ENCODE measurements at places on chromosomes 12 and 14.

DNA sequence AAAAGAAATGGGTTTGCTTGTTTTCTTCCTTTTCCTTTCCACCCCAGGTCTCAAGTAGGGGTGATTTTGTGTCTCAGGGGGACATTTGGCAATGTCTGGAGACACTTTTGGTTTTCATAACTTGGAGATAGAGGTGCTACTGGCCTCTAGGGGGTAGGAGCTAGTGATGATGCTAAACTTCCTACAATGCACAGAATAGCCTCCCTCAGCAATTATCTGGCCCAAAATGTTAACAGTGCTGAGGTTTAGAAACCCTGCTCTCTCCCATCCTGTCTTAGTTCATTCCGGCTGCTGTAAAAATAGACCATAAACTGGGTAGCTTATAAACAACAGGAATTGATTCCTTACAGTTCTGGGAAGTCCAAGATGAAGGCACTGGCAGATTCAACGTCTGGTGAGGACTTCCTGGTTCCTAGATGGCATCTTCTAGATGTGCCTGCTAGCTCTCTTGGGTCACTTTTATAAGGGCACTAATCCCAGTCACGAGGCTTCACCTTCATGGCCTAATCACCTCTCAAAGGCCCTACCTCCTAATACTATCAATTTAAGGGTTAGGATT, 7.4 kb upstream of the GAS2L3 start:
- DNase-seq = peak; percentile 25

DNA sequence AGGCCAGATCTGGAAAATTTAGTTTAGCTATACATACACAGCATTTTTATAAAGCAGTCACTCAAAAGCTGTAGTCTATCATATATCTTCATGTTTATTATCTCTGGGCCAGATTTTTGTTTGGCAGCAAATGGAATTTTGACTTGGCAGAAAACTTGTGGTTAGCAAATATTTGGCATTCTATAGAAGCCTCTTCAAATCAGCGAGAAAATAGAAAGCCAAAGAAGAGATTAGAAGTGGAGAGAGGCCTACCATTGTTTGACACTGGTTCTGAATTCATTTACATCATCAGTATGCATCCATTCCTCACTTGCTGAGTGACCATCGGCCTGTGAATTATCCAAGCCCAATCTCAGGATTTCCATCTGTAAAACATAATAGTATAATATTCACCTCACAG, 1077.6 kb downstream of the GALC start:
- peak; percentile 77 for DNase-seq

- no peak for DNase-seq
Observed at GRCh38 chr12:52257074-52257551, 17.3 kb upstream of the KRT86 start.

DNA sequence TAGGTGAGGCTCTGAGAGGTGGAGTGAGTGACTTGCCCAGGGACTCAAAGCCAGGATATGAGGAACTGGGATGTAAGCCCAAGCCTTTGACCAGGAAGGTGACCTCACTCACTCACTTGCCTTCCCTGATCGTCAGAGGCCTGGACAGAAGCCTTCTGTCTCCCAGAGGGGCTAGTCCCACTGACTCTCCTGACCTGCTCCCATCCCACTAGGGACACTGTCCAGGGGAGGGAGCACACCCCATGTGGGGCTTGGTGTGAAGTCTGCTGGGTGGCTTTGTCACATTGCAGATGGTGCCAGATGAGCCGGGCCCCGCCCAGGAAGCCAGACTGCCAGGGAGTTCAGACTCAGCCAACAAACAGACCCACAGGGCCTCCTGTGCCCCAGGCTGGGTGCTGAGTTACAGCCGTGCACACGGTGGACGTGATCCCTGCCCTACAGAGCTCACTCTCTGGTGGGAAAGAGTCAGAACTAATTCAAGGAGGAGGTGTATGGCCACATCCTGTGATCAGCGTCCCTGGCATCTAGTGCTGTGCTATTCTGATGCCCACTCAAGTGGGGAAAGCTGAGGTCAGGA, 28.3 kb downstream of the MMAB start:
- no peak for DNase-seq

- no peak for DNase-seq
Observed at GRCh38 chr12:51821440-51822260, 26.9 kb downstream of the FIGNL2 start.

DNA sequence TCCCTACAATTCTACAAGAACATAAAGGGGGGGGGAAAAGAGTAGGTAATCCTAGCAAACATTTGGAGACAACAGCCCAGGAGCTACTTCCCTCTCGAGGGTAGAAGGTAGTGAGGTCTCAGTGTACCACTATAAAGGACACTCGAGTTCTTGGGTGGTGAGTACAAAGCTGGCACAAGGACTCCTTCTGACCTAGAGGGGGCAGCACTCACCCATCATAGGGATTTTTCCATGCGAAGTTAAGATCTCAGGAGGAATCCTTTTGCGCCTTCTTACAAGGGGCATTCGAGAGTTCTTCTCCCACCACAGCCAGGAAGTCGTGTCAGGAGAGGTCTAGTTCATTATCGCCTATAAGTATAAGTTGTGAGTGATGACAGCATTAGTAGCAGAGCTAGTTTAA, 200.2 kb upstream of the RBM19 start:
- DNase-seq = peak; percentile 63

DNA sequence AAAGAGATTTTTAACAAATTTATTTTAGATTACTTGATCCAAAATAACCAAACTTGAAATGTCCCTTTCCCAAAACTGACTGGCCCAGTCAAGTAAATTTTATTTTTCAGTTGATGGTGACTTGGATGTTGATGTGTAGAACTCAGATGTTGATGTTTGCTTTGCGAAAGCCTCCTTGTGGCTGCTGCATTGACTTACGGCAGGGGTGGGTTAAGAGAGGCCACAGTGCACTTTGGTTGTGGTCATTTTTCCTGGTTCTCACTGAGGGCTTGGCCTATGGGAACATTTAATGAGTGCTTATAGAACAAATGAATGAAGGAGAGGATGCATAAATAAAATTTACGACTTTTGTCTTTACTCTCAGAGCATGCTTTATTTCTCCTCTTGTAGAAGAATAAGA, 52.6 kb downstream of the SLCO1B3 start:
- no peak for DNase-seq

DNA sequence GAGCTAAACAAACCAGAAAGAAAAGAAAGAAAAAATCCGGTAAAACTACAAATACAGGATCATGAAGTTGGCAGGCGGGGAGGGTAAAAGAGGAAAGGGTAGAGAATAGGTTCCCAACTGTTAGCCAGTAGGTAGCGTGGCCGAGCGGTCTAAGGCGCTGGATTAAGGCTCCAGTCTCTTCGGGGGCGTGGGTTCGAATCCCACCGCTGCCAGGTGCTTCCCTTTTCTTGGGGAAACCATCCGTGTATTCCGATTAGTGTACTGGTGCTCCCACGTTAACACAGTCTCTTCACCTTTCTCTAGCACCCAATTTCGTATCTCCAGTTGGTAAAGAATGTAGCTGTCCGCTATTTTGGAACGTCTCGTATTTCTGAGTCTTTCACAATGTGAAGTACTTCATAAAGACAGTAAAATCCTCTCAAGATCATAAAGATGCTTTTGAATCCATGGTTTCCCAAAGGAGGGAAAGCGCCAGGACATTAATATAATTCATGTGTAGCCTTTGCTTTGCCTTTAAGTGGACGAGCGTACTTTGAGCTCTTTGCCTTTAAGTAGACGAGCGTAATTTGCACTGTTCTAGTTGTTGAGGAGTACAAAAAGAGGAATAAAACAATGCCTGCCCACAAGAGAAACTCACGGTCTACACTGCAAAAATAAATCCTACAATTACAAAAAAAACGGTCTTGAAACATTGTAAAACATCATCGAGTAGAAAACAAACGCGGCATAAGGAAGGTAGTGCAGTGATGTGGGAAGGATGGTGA, 19.0 kb upstream of the RNASE12 start:
- DNase-seq = peak; percentile 80

DNA sequence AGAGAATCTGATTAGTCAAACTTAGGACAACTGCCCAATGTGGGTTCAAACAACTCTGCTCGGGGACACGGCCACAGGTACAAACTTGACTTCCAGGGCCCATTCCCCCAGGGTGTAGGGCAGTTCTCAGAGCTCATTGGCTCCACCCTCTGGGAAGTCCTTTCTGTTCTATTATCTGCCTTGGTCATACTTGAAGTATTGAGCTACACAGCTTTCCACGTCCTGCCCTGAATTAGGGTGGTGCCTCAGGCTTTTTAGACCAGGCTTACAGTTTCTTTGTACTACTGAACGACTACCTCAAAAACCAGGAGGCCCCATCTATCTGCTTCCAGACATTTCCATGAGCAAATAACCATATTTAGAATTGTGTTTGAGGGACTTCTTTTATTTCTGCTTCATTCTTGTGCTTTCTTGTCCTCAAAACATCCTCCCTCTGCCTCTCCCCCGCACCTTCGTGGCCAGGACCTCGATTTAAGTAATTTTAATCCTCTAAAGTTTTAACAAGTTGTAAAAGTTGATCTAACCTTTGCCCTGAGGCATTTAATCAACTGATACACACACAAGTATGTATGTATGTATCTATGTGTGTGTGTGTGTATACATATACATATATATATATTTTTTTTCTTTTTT, 281.7 kb upstream of the AMIGO2 start:
- DNase-seq = peak; percentile 16

GRCh38 chr12:80226576-80226975, 127.2 kb downstream of the OTOGL start:
- no peak for DNase-seq

DNA sequence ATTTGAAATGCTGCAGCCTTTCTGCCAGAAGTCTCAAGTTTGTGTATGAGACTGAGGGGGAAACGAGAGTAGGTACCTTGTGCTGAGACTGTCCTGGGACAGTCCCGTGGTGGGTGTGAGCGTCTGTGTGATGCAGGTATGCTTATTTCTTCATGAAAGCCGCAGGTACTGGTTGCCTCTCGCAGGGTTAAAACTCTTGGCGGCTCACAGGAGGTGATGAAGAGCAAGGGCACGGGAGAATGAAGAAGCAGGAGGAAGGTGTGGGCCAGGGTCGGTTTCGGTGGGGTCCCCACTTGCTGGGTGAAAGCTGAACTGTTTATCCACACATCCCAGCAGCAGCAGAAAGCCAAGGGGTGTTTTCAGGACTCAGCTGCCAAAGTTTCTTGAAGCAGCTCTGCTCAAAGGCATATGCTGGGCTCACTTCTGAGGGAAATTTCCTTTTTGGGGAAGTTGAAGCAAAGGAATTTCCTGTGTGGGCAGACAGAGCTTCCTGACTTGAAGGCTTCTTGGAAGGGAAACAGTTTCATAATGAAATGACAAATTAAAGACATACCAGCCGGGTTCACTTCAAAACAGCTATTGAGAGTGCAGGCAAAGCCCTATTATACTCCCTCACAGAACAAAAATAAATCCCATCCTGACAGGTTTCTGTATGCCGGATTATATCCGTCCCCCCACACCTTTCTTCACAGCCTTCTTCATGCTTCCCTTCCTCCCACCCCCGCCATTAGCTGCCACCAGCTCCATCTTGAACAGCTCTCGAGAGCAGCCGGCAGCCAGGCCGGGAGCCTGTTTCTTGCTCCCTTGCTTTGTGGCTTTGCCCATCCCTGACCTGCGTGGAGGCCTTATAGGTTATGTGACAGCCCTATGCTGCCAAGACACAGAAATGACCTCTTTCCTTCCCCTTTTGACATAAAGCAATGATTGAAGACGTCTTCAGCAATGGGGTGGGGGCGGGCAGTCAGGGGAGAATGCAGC, 116.6 kb downstream of the ETV6 start:
- peak; percentile 89 for DNase-seq

- DNase-seq = no peak
Observed at GRCh38 chr14:42027271-42027670, 420.6 kb downstream of the LRFN5 start.

DNA sequence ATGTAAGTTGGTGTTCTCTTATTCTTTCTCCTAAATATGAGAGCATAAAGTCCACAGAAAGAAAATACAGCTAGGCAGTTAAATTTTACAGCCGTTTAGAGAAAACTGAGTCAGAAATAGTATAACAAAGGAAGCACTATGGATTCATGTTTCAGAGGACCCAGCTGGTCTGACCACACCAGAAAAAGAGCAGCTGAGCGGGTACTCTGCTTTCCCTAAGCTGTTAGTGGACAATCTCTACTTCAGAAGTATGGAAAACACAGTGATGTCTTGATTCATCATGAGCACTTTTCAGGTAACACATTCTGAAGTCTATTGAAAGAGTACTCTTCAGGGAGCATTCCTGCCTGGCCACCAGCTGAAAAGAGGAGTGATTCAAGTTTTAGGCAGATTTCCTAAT, 12.4 kb downstream of the PPM1H start:
- DNase-seq = peak; percentile 62

- no peak for DNase-seq
Observed at GRCh38 chr12:52873513-52873831, 24.7 kb upstream of the KRT78 start.

GRCh38 chr14:25351269-25351668, 301.3 kb upstream of the STXBP6 start:
- DNase-seq = no peak

DNA sequence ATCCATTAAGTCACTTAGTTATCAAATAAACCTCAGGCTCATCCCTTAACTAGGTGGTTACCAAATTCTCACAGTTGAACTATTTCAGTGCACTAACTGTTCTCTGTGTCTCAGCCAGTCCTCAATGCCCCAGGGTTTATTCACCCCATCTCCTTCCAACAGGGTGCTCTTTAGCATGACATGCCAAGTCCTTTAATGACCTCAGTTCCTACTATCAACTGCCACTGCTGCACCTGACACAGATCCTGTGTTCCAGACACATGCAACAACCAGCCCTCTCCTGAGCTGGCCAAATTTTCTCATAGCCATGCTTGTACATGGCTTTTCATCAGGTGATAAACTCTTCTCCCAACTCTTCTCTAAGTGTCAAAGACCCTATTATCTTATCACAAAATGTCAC, 80.0 kb downstream of the ATXN2 start:
- no peak for DNase-seq

- DNase-seq = no peak
Observed at GRCh38 chr14:50836515-50836914, 5.6 kb upstream of the NIN start.

DNA sequence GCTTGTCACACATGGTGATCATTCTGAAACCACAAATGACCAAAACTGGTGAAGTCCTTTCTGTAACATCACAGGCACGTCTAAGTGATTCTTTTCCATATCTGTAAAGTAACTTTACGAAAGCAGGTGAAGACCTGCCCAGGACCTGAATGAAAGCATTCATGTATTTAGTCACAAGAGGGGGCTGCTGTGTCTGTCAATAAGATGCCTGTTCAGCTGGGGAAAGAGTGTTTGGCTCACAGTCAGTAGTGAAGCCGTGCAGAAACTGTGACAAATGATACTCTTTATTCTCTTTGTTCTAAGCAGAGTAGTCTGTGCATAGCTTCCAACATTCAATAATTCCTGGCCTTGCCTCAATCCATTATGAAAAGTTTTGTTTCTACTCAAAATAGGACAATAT, 373.5 kb upstream of the OR4E1 start:
- DNase-seq = peak; percentile 63

DNA sequence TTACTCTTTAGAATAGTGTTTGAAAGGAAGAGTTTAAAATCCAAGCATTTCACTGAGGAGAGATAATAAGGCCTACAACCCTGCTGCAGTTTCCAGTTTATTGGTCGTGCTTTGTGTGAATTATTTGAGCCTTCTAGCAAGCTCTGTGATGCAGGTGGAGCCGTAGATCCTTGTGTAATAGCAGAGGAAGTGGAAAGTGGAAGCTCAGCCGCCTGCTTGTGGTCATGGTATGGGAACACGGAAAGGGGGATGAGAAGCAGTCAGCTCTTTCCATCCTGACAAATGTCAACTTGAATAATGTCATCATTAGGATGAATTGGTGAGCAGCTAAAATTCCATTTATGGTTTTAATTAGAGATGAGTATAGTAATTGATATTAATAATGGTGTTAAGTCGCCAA, 29.1 kb downstream of the SYNE2 start:
- DNase-seq = peak; percentile 40

- DNase-seq = peak; percentile 97
Observed at GRCh38 chr12:65501093-65501621, 222.7 kb downstream of the MSRB3 start.

Data from muscle of leg (tissue), 16 donors.